ENCODE measurements at places on chromosomes 2 and 18.

- no peak for DNase-seq
These were observed 152.9 kb downstream of the ARL4C start for GRCh38 chr2:234344012-234344411.

DNA sequence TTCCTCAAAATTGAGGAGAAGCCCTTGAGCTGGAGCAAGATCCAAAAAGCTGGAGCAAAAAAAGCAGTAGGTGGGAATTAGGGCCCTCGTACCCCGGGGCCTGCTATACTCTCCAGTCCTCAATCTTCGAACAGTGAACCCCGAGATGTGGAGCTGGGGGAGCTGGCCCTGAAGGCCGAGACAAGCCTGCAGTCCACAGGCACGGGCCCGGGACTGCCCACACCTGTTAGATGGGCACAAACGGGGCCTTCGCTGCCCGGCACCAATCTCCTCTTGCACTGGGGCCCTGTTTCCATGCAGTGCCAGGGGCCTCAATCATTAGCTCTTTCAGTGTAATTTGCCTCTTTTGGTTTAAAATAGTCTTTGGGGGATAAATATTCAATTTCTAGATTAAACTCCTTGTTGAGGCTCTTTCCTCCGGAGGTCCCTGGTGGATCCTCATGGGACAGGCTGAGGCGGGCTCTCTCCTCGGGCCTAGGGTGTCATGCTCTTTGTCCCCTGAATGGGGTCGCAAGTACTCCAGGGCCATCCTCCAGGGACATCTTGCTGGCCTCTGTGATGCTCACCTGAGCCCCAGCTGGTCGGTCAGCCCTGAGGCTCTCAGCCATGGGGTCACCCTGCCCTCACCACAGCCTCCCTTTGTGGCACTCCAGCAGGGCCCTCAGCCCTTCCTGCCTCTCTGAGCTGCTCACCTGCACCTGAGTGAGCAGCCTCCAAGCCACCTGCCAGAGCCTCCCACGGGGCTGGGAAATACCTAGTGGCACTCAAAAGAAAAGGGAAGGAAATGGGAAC, 223.6 kb downstream of the ALPK2 start:
- DNase-seq = no peak

DNA sequence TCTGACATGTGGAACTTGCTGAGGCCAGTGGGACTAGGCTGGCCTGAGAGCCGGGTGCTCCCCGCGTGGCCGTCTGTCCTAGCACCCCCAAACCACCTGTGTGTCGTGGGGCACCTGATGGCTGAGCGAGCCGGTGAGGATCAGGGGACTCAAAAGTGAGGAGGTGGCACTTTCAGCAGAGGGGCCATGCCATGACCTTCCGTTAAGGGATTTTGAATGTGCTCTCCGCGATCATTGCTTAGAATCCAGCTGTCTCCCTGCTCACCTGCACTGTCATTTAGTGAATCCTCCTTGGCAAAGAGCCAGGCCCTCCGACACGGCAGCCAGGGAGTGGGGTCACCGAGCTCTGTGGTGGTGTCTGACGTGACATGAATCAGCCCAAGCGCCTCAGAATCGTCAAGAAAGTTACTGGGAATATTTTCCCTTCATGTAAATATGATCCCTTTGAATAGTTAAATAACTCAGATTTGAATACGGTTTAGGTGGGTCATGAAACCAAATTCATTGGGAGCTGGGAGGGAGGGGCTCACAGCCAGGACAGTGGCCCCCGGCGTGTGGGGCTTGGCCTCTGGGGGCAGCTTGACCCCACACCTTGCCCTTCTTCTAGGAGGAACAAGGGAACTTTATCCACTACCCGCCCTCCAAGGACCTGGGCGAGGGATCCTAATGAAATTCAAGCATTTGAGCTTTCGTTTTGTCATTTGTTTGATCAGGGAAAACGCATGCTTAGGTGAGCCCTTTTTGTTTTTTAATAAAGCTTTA, 9.5 kb downstream of the NFATC1 start:
- no peak for DNase-seq

- DNase-seq = no peak
These were observed 289.1 kb downstream of the TRIB2 start for GRCh38 chr2:13005761-13006335.

DNA sequence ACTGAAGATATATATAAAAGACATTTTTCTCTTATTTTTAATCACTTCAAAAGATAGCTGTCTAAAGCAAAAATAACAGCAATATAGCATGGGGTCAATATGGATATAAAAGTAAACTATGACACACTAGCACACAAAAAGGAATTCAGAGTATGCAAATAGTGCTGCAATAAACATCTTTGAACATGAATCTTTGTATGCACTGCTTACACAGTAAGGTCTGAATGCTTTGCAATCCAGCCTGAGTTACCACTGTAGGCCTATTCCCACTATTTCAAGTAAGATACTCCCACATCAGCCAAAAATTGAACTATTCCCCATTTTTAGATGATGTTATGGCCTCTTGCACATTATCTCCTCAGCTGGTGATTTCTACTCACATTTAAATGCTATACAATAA, 27.4 kb upstream of the ERCC3 start:
- no peak for DNase-seq

GRCh38 chr18:58827428-58827827, 37.2 kb upstream of the ZNF532 start:
- no peak for DNase-seq

- no peak for DNase-seq
These were observed 86.3 kb upstream of the TGFA start for GRCh38 chr2:70639841-70640436.

DNA sequence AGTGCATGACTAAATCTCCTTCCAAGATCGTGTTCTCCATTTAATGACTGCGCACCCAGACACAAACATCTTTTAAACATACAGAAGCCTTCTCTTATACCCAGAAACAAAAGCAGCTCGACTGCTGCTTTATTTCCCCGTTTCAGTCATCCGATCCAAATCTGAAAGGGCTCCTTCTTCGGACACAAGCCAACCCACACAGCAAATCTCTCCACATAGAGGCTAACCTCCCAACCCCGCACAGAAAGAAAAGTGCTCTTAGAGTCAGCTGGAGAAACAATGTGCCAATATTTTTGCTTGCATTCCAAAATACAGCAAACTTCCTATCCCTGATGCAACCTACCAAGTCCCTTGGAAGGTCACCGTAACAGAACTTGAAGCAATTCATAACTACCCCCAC, 29.1 kb downstream of the GAREM1 start:
- no peak for DNase-seq

GRCh38 chr2:67631483-67631882, 234.3 kb downstream of the ETAA1 start:
- peak; percentile 51 for DNase-seq

- DNase-seq = no peak
These were observed 102.2 kb upstream of the TGFA start for GRCh38 chr2:70655786-70656185.

- no peak for DNase-seq
These were observed 263.2 kb downstream of the CMPK2 start for GRCh38 chr2:6602471-6602870.

DNA sequence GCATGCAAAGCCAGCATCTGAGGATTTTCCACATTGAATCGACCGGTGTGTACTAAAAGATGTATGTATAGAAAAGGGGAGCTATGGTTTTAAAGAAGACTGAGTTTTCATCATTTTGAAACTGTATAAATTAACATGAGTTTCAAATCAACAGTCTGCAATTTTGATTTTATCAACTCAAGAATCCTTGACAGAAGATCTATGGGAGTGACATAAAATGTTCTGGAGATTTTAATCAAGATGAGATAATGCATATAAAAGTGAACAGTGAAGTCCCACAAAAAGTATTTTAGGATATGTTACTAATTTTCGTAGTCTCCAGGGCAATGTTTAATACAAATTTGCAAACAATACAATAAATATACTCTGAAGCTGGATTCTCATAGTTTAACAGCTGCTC, 24.0 kb upstream of the CERS6 start:
- no peak for DNase-seq

GRCh38 chr2:27160191-27160590, 11.4 kb downstream of the TCF23 start:
- DNase-seq = no peak

GRCh38 chr2:37874470-37874869, 50.6 kb upstream of the RMDN2 start:
- no peak for DNase-seq

GRCh38 chr18:64668461-64668962, 519.6 kb upstream of the LINC00305 start:
- DNase-seq = no peak

DNA sequence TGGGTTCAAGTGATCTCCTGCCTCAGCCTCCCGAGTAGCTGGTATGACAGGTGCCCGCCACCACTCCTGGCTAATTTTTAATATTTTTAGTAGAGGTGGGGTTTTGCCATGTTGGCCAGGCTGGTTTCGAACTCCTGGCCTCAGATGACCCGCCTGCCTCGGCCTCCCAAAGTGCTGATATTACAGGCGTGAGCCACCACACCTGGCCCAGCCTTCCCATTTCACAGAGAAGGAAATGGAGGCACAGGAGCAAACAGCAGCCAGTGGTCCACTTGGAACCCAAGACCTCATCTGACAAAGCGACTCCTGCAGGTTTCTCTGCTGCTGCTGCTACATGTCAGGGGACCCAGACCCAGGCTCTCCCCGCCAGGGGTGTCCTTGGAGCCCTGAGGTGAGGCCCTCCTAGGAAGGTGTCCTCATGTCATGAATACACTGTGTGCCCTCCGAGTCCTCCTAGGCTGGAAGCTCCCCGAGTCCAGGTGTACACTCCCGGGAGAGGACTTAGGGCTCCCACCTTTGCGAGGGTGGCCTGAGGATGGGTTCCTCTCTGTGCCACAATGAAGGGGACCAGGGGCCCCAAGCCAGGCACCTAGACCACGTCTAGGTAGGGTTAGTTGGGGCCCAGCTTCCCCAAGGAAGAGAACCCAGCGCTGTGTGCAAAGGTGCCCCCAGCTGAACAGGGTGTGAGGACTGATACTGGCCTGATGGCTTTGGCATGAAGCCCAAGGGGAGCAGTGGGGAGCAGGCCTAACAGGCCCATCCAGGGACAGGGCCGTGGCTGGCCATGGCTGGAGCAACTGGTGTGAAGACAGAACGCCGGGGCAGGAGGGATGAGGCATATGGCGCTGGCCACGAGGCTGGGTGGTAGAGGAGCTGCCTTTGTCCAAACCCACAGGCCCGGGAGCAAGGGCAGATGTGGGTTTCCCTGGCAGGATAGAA, 56.1 kb downstream of the HS6ST1 start:
- DNase-seq = no peak

GRCh38 chr2:83661711-83662110, 797.4 kb downstream of the SUCLG1 start:
- no peak for DNase-seq

GRCh38 chr18:79577451-79578395, 101.9 kb upstream of the CTDP1 start:
- DNase-seq = no peak

GRCh38 chr2:8137801-8138200, 544.1 kb upstream of the ID2 start:
- peak; percentile 63 for DNase-seq

GRCh38 chr2:215314896-215315295, 3.0 kb downstream of the ATIC start:
- no peak for DNase-seq

GRCh38 chr2:70934981-70935380, 719 bp upstream of the ATP6V1B1 start:
- DNase-seq = no peak

DNA sequence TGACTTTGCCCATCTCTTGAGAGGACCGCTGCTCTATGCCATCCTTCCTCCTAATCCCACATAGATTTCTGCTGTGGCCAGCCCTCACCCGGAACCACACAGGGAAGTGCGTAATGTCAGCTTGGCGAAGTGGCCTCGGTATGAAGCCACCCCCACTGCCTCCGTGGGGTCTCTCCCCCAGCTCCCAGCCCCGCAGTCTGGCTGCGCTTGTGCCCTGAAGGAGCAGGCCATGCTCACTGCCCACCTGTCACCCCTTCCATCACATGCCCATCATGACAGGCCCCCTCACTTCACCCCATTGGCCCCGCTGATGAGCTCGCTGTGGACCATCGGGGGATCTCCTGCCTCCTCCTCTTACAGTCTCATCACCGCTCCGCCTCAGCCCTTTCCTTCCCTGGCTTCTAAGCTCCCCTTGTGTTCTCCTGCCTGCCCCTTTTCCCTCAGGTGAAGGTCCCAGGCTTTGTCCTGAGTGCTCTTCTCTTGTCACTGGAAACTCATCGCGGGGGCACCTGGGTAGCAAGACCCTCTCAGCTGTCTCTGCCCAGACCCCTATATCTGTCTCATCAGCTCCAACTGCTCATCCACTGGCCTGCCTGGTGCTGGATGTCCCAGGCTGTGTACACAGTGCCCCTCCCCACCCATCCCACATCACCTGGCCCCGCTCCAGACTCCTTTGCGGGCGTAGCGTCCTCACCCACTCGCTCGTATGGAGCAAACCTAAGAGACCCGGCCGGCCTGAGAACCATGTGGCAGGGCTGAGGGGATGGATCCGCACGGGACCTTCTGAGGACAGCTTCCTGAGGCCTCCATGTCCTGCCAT, 81.7 kb downstream of the GLI2 start:
- DNase-seq = no peak

DNA sequence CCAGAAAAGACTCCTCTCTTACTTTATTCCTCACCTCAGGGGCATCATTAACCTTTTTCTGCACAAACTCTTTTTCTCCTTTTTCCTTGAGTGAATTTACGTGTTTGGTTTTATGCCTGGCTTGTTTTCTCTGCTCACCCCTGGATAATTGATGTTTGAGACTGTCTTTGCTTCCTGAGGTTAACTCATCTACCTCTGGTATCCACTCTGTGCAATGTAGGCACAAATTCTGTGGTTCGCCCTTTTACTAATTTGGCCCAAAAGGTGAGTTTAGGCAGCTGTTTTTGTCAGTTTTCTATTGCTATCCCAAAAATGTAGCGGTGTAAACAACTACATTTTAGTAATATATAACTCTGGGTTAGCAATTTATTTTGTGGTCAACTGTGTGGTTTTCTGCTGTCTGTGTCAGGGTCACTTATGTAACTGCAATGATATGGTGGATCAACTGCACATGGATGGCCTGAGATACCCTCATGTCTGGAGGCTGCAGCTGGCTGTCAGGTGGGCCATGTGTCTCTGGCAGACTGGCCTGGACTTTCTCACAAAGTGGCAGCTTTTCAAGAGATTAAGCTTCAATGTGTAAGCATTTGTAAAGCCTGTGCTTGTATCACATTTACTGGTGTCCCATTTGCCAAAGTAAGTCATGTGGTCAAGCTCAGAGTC, 329.7 kb downstream of the FSIP2 start:
- no peak for DNase-seq

- DNase-seq = no peak
These were observed 174.0 kb upstream of the SLC8A1 start for GRCh38 chr2:40625849-40626248.

GRCh38 chr2:148660999-148661398, 16.4 kb downstream of the EPC2 start:
- peak; percentile 67 for DNase-seq

DNA sequence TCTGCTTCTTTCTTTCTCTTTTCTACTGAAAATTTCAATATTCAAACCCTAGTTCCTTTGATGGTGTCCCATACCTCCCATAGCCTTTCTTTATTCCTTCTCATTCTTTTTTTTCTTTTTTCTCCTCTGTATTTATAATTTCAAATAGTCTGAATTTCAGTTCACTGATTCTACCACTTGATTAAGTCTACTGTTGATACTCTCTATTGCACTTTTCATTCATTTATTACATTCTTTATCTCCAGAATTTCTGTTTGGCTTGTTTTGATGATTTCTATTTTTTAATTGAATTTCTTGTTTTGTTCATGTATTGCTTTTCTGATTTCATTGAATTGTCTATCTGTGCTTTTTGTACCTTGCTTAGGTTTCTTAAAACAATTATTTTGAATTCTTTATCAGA, 111.9 kb upstream of the VRK2 start:
- DNase-seq = peak; percentile 3

- no peak for DNase-seq
These were observed 21.0 kb upstream of the ZBTB7C start for GRCh38 chr18:48430150-48430549.

GRCh38 chr18:45447355-45448265, 167.7 kb upstream of the SLC14A2 start:
- DNase-seq = no peak

Data from common myeloid progenitor, CD34-positive (primary cell).